Activated T-cell treated with anti-CD3 and anti-CD28 coated beads, Interleukin-2, amount 50 U/mL, for 48 hours (primary cell): ENCODE measurements at places on chromosomes 7 and 10.

- no peak for DNase-seq
These were observed 26.7 kb downstream of the PIK3CG start for GRCh38 chr7:106891548-106892410.

DNA sequence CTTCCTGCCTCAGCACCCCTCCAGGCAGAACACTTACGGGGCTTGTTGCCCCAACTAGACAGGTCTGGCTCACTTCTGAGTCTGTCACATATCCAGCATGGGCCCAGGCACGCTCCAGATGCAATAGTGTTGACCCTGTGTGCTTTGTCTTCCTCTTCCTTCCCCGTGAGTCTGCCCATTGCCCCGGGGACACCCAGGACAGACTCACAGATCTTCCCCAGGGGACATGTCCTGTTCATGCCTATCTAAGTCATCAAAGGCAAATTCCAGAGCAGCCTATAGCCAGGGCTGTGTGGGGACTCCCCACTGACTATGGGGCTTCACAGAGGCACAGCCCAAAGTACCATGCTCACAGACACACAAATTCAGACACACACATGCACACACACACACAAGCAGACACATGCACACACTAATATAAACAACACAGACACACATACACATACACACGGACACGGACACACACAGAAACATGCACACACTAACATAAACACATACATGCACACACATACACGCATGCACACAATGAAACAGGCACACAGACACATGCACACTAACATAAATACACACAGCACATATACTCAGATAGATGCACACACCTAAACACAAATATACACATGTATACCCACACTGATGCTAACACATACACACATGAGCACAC, 175.8 kb downstream of the KCNMA1 start:
- no peak for DNase-seq

DNA sequence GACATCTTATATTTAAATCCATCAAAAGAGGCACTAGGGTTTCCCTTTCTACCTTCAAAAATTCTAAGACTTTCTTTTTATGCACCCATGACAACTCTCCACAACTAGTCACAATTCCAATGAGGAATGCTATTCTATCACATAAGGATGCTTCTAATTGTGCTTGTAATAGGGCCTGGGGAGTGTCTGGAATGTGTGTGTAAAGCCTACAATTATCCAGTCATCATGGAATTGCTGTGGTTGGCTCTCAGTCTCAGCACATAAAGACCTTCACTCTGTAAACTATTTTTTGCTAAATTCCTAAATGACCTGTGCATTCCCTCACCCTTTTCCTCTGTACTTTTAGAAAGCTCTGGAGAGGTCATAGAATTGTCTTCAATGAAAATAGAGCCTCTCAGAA, 86.7 kb downstream of the EPDR1 start:
- no peak for DNase-seq

DNA sequence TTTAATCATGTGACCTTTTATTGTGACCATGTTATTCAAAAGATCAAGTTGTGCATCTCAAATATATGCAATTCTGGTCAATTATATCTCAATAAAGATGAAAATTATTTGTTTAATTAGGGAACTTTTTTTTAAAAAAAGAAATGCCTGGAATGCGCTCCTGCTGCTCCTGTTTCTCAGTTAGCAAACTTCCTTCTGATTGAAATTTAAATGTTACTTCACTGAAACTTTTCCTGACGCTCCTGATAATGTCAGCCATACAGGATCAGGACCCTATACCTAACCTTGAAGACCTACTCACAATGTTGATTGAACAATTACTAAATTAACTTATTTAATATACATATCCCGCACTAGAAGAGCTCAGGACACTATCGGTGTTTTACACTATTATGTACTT, 190.4 kb downstream of the MACC1 start:
- no peak for DNase-seq

- no peak for DNase-seq
These were observed 1509.7 kb upstream of the LRRTM3 start for GRCh38 chr10:65416094-65416493.

- no peak for DNase-seq
These were observed 48.2 kb upstream of the CREB5 start for GRCh38 chr7:28364082-28364481.

GRCh38 chr7:79785556-79785955, 332.1 kb upstream of the MAGI2 start:
- no peak for DNase-seq

- no peak for DNase-seq
These were observed 103.3 kb upstream of the CHST15 start for GRCh38 chr10:124196659-124197058.

GRCh38 chr10:118482393-118483331, 112.8 kb downstream of the PRLHR start:
- DNase-seq, result no peak

DNA sequence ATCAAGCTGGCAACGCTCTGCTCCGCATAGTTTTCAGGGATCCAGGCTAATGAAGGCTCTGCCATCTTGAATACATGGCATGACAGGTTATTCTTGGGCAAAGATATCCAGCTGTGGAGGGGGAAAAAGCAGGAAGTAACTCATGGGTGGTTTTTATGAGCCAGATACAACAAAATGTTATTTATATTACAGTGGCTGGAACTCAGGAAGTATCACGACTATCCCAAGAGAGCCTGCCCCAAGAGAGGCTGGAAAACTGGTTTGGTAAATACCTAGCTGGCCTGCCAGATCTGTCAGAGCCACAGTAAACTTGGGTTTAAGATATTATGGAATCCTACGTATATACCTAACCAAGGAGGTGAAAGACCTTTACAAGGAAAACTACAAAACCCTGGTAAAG, 462.8 kb upstream of the ANKRD30A start:
- no peak for DNase-seq

- DNase-seq, result no peak
These were observed 24.8 kb downstream of the C10orf67 start for GRCh38 chr10:23319835-23320234.

DNA sequence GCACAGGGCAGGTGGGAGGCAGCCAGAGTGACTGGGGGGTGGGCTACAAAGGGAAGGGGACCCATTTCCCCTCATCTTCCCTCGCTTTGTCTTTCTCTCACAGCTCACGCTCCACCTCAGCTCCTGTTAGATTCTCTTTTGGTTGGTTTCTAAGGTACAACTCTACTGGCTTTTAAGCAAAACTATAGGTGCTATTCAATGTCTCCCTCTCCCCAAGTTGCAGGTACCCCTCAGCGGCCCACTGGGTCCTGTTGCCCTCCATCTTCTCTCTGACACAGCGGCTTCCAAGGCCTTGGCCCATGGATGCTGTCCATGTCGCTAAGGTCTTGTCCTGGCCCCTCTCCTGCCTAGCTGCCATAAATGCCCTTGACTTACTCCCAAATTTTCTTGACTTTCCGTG, 168.4 kb downstream of the COBL start:
- no peak for DNase-seq

- no peak for DNase-seq
These were observed 23.5 kb downstream of the ABLIM1 start for GRCh38 chr10:114634609-114634979.

- DNase-seq, result no peak
These were observed 68.6 kb downstream of the SRI start for GRCh38 chr7:88151119-88151790.

GRCh38 chr10:12130237-12130872, 878 bp downstream of the SEC61A2 start:
- DNase-seq, result peak; percentile 55

DNA sequence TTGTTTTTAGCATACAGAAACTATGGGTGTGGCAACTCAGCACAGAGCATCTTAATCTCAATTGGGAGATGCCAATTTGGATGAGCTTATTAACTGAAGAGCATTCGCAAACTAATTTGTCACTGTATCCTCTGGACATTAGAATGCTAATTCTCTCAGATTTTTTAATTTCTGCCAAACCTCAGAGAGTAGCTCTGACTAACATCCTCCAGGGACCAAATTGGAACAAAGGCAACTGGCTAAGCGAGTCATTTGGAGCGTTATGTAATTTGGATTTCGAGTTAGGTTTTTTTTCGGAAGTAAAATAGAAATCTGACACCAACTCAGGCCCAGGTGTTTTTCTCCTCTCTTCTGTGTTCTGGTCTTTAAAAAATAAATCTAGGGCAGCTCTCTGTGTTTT, 201.9 kb downstream of the BMPER start:
- DNase-seq, result no peak

GRCh38 chr10:121088524-121088923, 237.4 kb downstream of the WDR11 start:
- DNase-seq, result no peak

- DNase-seq, result no peak
These were observed 6.2 kb upstream of the SMC3 start for GRCh38 chr10:110561292-110561691.

DNA sequence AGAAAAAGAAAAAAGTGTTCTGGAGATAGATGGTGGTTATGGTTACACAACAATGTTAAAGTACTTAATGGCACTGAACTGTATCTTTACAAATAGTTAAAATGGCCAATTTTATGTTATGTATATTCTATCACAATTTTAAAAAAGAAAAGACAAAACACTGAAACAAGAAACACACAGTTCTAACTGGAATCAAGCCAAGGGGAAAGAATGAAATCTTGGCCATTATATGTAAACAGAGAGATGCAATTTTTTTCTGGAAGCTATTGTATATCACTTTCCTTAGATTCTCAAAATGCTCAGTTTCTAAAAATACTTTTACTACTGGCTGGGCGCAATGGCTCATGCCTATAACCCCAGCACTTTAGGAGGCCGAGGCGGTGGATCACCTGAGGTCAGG, 4.1 kb downstream of the COA1 start:
- no peak for DNase-seq

- no peak for DNase-seq
These were observed 785 bp downstream of the DNTT start for GRCh38 chr10:96305019-96305418.

- DNase-seq, result no peak
These were observed 266.5 kb upstream of the HGF start for GRCh38 chr7:82036146-82036886.

DNA sequence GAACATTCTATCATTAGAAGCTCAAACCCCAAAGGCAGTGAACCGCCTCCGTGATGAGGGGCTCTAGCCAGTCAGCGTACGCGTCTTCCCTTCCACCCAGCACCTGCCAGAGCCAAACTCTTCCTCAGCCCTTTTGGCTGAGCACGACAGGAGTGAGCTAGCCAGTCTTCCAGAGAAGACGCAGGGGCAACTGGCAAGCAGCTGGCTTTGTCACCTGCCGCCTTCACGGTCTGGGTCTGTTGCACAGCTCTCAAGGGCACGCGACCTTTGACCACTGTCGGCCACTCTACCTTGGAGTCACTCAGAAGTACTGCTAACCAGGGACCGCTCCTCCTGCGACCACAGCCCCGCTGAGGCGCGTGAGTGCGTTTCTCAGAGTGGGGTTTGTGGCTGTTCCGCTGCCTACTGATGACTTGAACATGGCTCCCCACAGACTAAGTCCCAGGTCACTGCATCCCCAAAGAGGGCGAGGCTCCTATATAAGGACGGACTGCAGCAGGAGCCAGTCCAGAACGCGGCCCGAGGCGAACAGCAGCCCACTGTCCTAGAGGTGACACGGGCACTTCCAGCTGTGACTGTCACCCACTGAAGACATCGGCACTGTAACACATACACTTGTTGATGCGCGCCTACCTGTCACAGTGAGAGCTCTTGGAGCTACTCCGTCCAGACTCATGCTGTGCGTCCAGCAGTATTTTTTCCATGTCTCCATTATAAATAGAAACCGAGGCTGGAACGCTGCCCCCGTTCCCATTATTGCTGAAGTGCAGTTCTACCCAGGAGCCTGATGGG, 8.4 kb downstream of the BNIP3 start:
- DNase-seq, result peak; percentile 37

- DNase-seq, result no peak
These were observed 35.0 kb upstream of the PDCD4 start for GRCh38 chr10:110836706-110837105.

- DNase-seq, result no peak
These were observed 10.0 kb downstream of the PPP2R2D start for GRCh38 chr10:131910663-131911314.

DNA sequence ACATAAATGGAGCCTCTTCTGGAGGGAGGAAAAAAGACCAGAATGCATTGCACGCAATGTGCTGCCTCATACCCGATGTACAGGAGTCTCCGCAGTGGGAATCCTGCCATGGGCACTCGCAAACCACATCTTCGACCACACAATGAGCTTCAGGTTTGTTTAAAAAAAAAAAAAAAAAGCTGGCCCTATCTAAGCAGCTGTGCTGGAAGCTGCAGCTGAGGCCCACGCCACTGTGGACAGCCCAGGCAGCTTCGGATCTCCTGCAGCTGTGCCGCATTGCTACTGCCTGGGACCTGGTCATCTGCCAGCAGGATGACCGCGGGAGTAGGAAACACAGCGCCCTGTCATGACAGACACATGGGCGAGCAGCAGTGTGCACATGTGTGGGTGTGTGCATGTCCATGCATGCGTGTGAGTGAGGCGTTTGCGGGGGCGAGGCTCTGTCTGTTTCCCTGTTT, 26.0 kb downstream of the EN2 start:
- DNase-seq, result no peak

DNA sequence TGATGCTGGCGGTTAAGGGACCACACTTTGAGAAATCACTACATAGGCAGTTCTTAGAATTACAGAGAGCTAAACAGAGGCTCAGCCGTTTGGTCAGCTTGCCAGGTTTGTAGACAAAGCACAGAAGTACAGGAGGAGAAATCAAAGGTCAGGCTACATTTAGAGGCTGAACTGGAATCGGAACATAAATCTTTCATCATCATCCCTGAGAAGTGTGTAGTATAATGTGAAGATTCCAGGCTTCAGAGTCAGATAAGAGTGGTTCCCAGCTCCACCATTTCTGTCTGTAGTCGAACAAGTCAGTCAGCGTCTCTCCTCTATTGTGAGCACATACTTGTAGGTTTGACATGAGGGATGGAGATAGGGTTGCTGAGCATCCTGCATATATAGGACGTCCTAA, 18.9 kb downstream of the CDK1 start:
- no peak for DNase-seq

DNA sequence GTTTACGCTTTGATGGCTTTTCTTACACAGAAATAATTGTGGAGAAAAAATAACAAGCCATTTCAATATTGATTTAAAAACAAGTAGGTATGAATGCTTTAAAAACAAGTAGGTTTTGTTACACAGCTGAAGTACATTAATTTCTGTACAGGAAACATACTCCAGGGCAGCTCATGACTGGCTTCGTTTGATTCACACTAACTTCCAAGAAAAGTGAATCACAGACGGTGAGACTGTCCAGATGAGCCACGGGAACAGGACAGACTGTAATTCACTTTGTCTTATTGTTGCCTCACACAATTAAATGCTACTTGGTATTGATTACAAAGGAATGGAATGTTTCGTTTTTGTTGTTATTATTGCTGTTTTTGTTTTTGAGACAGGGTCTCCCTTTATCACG, 26.6 kb upstream of the SNX10 start:
- no peak for DNase-seq

DNA sequence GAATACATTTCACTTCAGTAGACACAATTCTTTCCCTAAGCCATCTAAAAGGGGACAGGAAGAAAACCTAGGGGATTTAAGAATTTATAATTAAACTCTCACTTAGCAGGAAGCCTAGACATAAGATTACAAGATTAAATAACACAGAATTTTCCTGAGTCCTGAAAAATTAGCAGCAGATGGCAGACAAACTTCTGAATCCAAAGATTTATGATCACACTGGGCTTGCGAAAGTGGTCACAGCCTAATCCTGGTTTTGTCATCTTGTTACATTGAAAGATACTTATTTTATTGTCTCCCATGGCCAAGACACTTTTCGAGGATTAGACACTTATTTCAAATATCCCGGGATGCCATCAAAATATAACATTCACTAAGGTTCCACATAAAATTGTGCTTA, 2.9 kb downstream of the ERLIN1 start:
- DNase-seq, result no peak
